Left lung (tissue), 14 donors: ENCODE measurements at places on chromosomes 4 and X. TPM values are rescaled to one million over a fixed set of nuclear protein-coding genes. Genes with fewer than 3 reads are reported as not detected.

DNA sequence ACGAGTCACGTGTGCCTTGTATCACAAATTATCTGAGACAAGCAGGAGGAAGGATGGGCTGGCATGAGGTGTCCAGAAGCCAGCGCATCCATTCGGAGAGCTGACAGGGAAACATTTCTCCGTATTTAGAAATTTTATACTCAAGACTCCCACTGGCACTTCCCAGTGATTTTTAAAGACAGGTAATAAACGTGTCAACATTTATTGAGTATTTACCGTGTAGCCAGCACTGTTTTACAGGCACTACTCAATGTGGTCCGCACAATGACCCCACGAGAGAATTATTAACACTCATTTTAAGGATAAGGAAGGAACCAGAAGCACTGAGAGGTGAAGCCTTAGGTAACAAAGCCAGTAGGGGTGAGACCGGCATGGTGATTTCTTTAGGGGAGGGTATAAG, 23.2 kb downstream of the GEMIN8 start:
- no peak for DNase-seq

- no peak for DNase-seq
These were observed 730 bp downstream of the VBP1 start for GRCh38 chrX:155216940-155217440.

Gene USP53
- 29.4 TPM for polyA plus RNA-seq

Gene IL2RG
- 3.9 TPM for polyA plus RNA-seq

GRCh38 chrX:123361371-123361770, 177.3 kb downstream of the GRIA3 start:
- no peak for DNase-seq

DNA sequence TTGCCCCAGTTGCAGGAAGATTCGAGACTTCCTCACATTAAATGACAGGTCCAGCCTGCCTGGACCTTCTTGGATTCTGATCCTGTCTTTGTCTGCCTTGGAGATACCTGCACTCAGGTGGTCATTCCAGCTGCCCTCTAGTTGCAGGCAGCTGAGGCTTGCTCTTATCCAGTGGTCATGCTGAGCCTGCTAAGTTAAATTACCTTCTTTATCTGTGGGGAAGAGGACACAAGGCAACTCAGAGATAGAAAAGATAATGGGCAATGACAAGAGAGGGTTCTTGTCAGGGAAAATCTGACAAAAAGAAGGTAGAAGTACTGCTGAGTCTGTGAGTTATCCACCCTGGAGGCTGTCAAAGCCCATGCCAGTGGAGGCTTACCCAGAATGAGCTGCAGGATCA, 401.4 kb downstream of the MID1IP1 start:
- DNase-seq = no peak

GRCh38 chr4:111812760-111813159, 332.5 kb upstream of the FAM241A start:
- DNase-seq = no peak

DNA sequence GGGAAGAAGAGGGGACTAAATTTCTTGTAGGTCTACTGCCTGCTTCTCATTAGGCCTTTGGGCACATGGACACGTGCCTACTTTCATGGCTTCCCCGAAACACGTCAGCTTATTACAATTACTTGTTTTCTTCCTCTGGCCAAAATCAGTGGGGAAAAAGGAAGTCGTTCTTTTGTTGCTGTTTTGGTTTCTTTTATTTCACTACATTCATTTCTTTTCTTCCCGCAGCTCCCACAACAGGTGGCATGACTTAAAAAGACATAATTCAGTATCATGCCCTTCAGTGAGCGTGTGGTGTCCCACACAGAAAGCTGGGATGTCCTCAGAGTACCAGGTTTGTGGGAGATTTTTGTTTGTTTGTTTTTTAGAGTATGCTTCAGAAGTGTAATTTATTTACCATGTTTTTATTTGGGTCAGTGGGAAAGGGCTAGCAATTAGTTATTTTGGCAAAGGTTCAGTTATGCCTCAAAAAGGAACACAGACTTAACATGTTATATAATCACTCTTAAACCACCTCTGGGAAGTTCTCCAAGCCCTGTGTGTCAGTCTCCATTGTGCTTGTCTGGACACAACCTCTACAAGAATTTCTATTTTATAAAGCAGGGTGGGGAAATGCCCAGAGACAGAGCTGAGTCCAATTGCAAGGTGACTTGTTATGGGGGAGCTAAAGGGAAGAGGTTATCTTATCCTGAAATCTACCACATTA, 44.2 kb upstream of the SPRY1 start:
- no peak for DNase-seq

DNA sequence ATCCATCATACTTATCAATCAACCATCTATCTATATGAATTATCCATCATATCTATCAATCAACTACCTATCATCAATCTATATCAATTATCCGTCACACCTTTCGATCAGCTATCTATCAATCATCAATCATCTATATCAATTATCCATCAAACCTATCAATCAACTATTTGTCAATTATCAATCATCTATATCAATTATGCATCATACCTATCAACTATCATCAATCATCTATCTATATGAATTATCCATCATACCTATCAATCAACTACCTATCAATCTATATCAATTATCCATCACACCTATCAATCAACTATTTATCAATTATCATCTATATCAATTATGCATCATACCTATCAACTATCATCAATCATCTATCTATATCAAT, 70.6 kb upstream of the PPP2R3B start:
- DNase-seq = no peak

GRCh38 chr4:10083331-10083771, 33.2 kb downstream of the WDR1 start:
- DNase-seq = no peak

- DNase-seq = no peak
These were observed 58.5 kb upstream of the AP1S2 start for GRCh38 chrX:15913146-15913545.

GRCh38 chrX:20224814-20225487, 41.8 kb downstream of the RPS6KA3 start:
- no peak for DNase-seq

DNA sequence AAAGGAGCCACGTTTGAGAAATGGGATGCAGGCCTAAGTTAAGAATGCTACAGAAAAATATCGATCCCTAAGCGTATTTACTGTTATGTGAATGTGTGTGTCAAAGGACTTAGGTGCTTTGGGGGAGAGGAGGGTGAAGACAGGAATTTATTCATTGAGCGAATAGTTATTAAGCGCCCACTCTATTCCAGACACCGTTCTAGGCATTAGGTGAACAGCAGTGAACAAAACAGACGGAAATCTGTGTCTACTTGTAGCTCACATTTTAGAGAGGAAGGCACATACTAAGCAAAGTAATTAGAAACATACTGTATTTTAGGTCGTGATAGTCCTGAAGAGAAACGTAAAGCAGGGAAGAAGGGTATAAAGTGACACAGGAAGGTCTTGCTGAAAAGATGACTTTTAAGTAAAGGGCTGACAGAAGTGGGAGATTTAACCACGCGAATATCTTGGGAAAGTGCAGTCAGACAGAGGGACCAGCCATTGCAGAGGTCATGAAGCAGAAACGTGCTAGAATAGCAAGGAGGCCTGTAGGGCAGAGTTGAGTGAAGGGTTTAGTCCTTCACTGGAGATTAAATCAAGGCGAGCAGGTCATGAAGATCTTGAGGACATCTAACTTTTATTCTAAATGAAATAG, 541 bp downstream of the AIMP1 start:
- DNase-seq = no peak
